ENCODE measurements at places on chromosomes 4 and X.

GRCh38 chr4:85994576-85994975 lies 365.3 kb downstream of the MAPK10 start:
- no peak for ATAC-seq

- no peak for ATAC-seq
These were observed 3.6 kb downstream of the ART3 start for GRCh38 chr4:76078033-76078613.

DNA sequence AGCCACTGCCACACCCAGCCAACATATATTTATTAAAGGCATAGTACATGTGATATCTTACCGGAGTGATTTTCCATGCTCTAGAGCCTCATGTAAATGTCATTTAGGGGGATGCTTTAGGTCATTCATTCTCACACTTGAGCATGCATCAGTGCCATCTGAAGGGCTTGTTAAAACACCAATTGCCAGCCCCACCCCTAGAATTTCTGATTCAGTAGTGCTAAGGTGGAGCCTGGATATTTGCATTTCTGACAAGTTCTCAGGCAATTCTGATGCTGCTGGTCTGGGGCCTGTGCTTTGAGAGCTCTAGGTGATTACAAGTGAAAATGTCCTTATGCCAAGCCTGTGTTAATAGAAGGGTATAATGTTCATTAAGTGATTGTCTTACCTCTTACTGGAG lies 107.7 kb downstream of the PHEX start:
- ATAC-seq = no peak

DNA sequence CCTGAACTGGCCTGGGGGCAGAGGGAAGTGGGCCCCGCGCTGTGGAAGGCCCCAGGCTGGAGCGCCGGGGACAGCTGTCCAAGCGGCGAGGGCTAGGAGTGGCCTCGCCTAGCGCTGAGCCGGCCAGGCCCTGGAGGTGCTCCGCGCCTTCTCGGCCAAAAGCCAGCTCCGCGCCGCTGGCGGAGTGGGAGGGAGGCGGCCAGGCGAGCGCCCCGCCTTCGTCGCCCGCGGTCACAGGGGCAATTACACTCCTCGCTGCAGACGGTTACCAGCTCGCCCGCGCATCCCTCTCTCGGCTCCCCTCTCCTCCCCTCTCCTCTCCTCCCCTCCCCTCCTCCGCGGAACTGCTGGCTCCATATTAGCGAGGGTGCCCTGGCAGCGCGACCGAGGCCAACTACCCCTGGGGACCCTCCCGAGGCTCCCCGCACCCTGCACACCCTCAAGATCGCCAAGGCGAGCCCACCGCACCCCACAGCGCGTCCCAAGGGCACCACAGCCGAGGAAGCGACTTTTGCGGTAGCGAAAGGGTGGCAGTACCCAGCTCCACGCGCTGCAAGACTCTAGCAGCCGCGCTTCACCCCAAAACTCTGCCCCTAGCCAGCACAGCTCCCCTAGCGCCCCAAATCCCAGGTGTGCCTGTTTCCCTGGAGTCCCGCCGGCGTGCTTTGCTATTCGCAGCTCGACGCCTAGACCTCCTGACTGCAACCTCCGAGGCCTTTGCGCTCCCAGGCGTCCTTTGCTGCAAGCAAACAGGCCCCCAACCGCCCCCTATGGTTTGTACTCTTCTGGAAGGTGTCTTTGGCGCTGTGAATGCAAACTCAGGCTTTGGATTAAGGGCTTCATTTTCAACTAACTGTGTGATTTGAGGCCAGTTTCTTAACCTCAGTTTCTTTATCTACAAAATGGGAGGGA lies 91.4 kb downstream of the BCOR start:
- ATAC-seq = peak; percentile 61

DNA sequence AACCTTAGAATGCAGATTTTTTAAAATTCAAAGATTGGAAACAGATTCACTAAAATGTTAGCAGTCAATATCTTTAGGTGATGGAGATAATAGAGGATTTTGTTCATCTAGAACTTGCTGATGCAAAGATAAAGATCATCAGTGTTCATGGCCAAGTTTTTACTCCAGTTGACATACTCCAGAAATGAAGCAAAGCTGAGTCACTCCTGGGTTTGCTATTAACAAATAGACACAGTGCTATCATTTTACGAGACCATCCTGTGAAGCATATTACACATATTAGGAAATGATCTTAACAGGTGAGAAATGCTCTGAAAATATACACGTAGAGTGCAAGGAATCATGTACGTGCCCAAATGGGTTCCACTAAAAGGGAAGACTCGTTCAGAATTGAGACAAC lies 170.6 kb upstream of the FAM9B start:
- no peak for ATAC-seq

GRCh38 chrX:68762766-68763165 lies 66.1 kb upstream of the EFNB1 start:
- no peak for ATAC-seq

DNA sequence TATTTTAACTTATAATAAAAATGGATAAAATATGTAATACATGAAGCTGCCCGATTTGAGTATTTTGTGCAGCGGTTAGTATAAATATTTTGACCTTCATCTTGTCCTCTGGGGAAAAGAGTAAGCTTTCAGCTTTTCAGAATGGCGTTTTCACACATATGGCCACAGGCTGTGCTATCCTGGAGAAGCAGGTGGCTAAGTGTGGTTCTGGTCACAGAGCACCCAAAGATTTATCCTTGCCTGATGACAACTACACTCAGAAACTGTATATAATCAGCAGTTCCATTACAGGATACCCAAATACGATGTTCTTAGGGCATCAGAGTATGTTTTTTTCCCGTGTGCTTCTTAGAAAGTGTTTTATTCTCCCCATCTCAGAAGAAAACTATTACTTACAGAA lies 42.3 kb upstream of the ANK2 start:
- ATAC-seq = no peak

DNA sequence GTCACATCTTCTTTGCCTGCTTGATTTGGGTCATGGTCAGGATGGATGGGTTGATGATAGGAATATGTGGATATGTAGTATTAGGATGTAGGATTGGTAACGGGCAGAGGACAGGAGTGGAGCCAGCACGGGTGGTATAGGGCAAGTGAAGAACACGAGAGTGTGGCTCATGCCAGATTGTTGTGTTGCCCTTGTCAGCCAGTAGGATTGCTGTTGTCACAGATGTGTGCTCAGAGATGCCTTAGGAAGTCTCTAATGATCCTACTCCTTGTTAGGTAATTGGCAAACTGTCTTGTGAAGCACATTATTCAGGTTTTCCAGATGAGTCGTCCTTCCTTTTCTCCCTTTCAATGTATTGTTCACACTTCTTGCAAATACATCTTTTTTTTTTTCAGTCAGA lies 5.5 kb downstream of the ATP10D start:
- ATAC-seq = peak; percentile 74

DNA sequence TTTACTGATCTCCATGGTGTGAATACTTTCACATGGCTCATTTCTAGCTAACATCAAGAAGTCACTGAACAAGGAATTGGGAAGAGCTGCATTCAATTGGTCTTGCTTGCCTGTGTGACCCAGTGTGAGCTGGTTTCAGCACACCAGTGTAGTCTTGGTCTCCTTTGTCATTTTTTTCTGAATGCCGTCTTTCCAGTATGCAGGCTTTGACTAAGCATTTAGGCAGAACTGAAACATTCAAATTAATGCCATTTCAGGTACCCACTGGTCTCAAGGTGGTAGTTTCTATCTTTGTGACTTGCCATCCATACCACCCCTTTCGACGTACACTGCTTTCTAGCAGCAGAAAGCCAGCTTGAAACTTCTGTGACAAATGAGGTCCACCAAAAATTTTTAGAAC lies 550.5 kb upstream of the BOD1L1 start:
- ATAC-seq = peak; percentile 53

GRCh38 chrX:17511556-17511955 lies 136.6 kb downstream of the NHS start:
- ATAC-seq = no peak

- no peak for ATAC-seq
These were observed 263.7 kb downstream of the IL1RAPL1 start for GRCh38 chrX:28850955-28851354.

DNA sequence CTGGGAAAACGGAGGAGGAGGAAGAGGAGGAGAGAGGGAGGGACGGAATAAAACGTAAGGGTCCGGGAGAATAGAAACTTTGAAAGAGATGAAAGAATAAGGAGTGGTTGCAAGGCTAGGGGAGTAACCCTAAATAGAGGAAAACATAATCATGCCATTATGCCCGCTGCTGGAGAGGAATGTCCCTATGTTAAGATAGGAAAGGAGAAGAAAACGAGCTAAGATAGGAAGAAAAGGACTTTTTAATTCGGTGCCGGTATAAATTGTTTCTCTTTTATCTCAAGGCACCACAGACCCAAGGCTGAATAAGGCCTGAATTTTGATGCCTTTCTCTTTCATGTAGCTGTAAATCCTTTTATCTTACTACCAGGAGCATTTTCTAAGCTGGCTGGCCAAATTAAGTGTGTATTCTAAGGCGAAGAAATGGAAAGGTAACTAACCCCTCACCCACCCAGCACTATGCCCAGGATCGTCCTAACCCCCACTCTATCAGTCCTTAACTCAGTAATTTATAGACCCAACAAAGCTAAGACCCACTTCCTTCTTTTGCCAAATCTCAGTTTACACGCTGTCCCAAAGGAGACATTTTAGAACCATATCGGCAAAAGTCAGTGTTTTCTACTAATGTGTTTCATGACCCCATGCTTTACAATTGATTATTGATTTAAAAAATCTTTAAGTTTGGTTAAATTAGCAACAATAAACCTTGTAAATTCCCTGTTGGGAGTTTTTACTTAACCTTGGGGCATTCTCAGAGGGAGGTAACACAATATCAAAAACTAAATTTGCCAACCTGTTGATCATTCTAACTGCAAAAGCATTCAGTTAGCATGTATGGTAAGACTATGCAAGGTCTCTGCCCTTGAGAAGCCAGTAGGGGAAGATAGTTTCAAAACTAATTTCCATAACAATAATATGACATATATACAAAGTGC lies 1.1 kb upstream of the CUL4B start:
- no peak for ATAC-seq

DNA sequence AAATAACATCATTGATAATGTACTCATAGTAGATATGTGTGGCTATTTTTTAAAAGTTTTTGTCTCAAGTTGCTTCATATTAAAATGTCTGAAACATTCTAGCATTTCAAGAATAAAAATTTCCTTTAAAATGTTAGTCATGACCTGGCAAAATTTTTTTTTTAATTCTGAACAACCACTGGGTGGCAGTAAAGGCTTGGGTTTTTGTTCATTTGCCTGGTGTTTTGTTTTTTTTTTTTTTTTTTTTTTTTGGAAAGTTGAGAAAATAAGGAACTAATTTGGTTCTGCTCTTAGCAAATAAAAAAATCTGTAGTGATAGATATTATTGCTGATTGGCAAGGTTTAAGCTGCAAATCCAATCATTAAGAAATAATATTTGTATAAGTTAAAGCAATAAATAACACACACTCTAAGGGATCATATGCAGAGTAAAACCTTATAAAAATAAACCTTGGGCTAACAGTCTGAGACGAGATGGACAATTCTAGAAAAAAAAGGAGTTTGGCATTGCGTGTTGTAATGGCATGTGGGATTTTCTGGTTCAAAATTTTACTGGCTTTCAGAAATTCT lies 81.4 kb downstream of the CEP44 start:
- ATAC-seq = no peak

Data from esophagus mucosa (tissue), 1 donor.